Astrocyte of the hippocampus (primary cell): ENCODE measurements at places on chromosomes 6 and 20.

DNA sequence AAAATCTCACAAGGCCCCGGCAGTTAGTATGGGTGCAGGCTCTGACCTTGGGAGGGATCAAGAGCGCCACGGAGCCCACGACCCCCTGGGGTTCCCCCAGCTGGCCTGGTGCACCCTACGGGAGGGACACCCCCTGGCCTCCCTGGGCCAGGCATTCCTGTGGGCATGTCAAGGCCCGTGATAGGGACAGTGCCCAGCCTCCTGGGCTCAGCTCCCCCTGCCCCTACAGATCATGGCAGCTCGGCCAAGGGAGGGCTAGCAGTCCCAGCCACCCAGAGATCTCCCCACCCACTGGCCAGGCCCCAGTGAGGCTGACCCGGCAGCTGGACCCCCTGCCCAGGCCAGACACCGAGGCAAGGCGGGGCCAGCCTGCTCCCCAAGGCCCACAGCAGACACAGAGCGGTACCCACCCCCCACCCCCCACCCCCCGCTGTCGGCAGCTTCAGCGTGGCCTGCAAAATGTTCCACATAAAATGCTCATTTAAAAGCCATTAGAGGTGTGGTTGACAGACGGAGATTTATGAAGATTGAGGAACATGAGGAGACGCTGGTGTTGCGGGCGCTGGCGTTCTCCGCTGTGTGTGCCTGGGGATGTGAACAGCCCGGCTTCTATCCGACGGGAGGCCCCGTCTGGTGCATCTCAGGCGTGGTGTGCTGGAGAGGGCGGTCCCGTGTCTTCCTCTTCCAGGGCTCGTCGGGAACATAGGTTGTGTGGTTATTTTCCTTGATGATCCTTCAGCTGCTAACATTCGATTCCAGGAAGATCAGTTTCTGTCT lies 188.5 kb downstream of the TAF4 start:
- no peak for DNase-seq

GRCh38 chr6:12814015-12814414 lies 97.4 kb downstream of the PHACTR1 start:
- DNase-seq = no peak

- DNase-seq = no peak
These were observed 99.4 kb downstream of the MBOAT1 start for GRCh38 chr6:20112841-20113240.

DNA sequence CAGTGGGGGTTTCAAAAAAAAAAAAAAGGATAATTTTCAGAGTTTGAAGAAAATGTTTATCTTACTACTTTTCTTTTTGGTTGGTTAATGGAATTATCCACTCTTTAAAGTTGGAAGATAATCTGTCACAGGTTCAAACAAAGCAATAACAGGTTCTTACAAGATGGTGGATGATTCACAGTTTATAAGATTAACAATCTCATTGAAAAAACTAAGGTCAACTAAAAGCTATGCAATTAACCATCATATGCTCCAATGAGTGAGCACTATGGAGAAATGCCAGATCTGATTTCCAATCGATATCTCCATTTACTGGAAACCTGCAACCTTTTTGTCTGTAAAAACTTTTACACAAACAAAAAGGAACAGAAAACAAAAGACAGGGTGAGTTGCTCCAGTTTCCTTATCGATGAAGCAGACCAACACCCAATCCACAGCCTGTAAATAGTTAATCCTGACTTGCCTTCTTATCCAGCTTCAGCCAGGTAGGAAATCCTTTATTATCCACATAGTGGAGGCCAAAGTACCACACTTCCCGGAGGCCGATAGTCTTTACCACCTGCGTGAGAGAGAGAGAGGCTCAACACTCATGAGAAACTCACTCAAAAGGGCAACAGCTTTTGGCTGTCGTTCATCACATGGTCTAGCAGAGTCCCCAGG lies 32.4 kb downstream of the EZR start:
- DNase-seq = no peak

- peak; percentile 92 for DNase-seq
These were observed 50.6 kb downstream of the TRAF3IP2 start for GRCh38 chr6:111555036-111555435.

DNA sequence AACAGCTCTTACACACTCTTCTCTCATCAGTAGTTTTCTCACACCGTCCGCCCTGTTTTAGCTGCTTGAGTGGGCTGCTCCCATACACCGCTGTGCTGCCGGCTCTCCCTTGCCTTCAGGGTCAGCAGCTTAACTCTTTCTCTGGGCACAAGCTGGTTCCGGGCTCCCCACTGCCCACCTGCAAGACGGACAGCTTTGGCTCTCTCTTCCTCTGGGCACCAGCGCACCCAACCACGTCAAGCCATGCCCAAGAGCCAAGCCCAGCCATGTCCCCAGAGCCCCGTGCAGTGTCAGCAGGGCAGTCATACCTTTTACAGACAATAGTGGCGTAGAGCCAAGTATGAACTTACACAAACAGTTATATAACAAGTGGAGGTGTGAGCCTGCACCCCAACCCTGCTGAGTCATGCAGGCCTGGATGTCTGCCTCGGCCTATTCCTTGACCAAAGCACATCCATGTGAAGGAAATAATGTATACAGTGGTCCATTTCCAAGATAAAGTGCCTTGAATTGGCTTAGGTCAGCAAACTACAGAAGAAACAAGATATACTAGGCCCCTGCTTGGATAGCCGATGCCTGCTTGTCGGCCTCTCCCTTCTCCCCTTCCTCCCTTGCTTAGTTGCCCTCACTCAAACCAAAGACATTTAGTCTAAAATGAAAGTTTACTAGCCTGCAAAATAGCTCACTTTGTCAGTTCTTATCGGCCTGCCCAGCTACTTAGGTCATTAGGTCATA lies 89.3 kb downstream of the JPH2 start:
- no peak for DNase-seq

- DNase-seq = no peak
These were observed 7.4 kb upstream of the SLC22A2 start for GRCh38 chr6:160265869-160266476.

DNA sequence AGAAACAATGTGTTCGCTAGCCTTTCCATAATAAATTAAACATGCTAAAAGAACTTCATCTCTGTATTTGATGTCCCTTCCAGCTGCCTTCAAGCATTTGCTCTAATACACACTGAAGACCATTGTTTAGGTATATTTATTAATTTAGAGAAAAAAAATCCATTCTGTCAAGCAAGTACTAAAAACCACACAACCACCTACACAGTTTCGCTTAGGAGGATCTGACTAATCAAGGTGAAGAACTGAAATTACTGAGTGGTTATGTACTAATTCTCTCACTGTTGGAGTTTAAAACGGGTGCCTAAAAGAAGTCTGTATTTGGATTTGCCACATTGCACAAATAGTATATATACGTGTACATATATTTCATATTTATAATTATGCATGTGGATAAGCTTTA lies 58.9 kb downstream of the GMDS start:
- no peak for DNase-seq

DNA sequence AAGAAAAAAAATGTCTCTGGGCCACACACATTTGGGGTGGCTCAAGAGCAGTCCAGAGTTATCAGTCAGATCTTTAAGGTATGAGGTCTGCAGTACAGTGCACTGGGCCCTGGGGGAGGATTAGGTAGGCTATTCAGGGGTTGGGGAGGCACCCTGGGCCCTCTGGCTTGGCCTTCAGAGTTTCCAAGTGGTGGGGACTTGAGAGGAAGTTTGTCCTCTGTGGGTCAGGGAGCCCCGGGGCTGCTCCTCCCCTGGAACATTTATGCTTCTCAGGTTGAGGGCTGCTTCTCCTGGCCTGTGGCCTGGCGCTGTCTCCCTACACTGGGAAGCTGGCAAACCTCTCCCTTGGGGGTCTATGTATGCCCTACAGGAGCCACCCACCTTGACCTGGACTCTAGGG lies 46.0 kb downstream of the PTK7 start:
- peak; percentile 14 for DNase-seq

DNA sequence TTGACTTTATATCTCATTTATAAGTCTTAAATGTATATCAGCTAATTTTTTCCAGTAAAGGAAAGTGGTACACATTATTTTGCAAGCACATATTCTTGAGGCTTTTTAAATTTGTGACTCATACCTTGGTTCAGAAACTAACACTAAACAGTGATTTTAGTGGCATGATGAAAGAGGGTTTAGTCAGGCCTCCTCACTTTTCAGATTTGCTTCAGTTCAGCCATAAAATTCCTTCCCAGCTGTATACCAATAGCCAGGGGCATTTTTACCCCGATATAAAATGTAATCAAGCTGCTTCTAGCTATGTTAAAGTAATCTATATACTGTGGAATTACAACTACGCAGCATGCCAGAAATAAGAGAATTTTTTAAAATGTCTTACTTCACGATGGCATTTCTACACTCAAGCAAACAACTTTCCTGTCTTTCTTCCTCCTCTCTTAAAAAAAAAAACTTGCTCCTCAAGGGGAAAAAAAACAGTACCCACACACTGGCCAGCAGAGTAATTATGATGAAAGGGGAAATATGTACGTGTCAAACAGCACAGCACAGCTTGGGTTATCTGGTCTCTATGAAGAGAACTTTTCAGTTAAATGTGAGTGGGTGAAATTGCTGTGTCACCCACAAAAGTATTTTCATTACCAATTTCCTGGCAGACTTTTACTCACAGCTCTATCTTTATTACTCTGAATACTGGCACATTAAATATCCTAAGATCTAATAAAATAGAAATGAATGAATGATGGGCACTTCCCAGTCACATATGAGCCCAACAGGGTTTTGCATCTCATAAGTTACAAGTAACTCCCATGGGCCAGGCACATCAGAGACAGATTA lies 244.8 kb upstream of the TENT5A start:
- peak; percentile 67 for DNase-seq

DNA sequence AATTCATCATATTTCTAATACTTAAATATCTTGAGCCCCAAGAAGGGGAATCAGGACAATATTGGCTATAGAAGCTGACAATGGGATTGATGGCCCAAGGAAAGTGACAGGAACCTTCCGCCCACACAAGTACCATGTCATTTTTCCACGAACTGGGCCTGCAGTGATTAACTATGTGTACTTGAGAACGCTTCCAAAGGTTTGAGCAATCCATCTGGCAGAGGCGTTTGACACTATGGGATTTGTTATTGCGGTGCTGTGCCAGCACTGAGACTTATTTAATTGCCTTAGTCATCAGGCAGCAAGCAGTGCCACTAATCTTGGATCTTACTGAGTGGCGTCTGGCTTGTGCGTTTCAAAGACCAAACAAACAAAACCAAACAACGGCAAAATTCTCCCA lies 135.6 kb upstream of the UST start:
- DNase-seq = peak; percentile 81

GRCh38 chr6:68343901-68344300 lies 291.2 kb upstream of the ADGRB3 start:
- DNase-seq = peak; percentile 51

DNA sequence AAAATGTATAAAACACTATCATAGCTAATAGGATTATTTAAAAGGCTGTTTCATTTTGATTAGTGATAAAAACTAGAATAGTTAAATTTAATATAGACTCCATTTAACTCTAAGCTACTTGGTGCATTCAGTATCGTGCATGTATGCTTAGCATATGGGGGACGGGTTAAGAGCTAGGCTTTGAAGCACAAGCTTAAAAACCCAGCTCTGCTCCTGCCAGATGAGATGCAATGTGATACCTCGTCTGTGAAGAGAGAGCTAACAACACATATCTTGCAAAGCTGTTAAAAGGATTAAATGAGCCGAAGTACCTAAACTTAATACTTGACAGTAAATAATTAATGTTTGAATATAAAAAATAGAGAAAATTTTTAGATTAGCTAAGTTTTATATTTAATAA lies 42.2 kb downstream of the DTNBP1 start:
- DNase-seq = no peak

GRCh38 chr6:27388293-27389197 lies at the start of gene ZNF391:
TSS of gene ZNF391 (plus strand) at chr6:27388759. CDS start at chr6:27400371, 11,612 bp downstream.
- DNase-seq = peak; percentile 89

DNA sequence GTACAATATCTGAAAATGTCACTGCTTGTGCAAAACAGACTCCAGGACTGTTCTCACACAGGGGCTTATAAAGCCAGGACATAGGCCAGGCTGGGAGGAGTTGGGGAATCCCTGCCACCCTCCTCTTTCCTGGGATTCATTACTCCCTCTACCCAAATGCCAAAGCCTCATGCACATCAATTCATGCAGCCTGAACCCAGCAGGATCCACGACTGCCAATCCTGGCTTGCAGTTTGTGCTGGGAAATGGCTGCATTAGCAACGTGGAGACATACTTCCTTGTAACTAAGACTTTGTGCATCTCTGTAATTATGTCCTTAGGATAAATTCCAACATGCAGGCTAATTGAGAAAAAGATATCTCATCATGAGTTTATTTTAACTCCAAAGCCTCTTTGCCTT lies 143.8 kb downstream of the SYCP2 start:
- DNase-seq = no peak

- DNase-seq = no peak
These were observed 209.8 kb downstream of the BMP7 start for GRCh38 chr20:57056651-57057050.

DNA sequence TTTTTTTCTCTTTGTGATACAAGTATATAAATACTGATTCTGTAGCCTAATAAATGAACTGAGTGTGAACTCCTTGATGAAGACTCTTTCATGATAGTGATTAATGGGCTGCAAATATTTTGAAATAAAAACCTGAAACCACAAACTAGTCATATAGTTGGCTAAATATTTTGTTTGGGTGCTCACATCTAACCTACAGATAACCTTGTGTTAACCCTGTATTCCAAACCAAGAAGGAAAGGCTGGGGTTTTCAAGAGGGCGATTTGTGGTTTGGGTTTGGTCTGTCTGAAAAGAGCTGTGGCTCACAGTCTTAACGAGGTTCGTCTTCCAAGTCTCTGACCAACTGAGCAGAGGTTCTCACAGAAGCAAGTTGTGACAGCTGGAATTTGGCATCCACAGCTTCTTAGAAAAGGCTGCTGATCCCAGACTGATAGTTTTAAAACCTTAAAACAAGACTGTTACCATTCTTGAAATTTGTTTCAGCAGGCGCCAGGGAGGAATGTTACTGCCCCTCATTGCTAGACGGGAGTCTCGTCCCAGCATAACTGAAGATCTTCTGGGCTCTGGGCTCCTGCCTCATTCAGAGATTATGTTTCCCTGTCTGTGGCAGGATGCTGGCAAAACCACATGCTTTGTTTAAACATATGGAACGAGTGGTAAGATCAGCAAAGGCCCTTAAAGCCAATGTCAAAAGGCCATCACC lies 736.4 kb upstream of the MARCKS start:
- peak; percentile 98 for DNase-seq

DNA sequence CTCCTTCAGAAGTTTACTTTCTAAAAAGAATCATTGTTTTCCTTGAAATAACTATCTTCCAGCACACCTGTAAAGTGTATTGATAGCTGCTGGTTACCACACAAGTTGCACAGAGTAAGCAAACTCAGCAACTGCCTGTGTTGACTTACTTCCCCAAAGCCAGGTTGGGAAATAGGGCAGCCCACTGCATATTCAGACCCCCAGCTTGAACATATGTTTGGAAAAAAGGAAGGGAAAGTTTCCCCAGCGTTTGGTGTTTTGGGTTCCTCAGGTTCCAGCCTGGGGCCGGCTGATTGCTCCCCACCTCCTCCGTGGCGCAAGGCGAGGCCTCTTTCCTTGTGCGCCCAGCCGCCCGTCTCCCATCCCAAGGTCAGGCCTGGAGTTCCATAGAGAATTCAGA lies 70.1 kb upstream of the QKI start:
- DNase-seq = no peak
